ENCODE measurements at places on chromosomes 11 and 22. TPM values are rescaled to one million over a fixed set of nuclear protein-coding genes. Genes with fewer than 3 reads are reported as not detected.

Gene CLNS1A
- total RNA-seq = 153 TPM

Gene ESAM
- total RNA-seq = 0.23 TPM

DNA sequence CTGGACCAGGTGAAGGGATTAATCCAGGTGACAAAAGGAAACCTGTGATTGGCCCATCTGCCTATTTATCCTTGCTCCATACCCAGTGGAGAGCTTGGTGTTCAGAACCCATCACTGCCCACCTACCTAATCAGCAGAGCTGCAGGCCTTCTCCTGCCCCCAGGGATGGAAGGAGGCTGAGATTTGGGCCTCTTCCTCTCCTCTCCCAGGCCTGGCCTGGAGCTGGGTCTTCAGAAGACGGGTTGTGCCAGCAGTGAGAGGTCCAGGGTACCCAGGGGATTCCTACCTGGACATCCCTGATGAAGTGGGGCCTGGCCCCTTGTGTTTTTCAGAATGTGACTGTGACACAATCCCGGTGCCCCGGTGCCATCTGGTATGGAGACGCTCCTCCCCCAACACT, 80.3 kb upstream of the MYOD1 start:
- no peaks in the 10 kb centered on the region for H3K27me3 ChIP-seq
- no peak for DNase-seq
- no peak overlapping the region for H3K4me3 ChIP-seq
- no peaks in the 10 kb centered on the region for H3K36me3 ChIP-seq
- H3K4me1 ChIP-seq = no peaks in the 10 kb centered on the region
- H3K27ac ChIP-seq = no peak overlapping the region

DNA sequence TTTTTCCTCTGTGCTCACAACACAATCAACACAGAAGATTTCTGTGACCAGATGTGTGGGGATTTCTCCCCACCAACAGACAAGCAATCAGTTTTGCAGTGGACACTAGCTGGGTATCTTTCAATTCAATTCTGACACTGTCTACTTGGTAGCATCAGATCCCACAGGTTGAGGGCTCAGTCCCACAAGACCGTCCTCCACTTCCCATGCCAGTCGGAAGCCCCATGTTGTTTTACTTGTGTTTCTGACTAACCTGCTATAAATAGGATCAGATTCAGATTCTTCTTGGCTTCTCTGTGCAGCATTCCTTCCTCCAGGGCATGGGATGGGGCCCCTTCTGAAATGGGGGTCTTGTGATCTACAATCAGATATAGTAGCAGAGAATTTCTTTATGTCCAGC, 19.6 kb downstream of the ACER3 start:
- no peak for DNase-seq
- peaks cover 19% of the 10 kb centered on the region for H3K4me1 ChIP-seq
- H3K27me3 ChIP-seq = no peaks in the 10 kb centered on the region

Gene OR52N4
- not detected for total RNA-seq

Gene ADM2
- 2.2 TPM for total RNA-seq

- no peaks in the 10 kb centered on the region for H3K36me3 ChIP-seq
- no peak for DNase-seq
- H3K27ac ChIP-seq = no peak overlapping the region
- no peaks in the 10 kb centered on the region for H3K4me1 ChIP-seq
- no peak overlapping the region for H3K4me3 ChIP-seq
These were observed 49.2 kb downstream of the RPL27A start for GRCh38 chr11:8731647-8732323.

DNA sequence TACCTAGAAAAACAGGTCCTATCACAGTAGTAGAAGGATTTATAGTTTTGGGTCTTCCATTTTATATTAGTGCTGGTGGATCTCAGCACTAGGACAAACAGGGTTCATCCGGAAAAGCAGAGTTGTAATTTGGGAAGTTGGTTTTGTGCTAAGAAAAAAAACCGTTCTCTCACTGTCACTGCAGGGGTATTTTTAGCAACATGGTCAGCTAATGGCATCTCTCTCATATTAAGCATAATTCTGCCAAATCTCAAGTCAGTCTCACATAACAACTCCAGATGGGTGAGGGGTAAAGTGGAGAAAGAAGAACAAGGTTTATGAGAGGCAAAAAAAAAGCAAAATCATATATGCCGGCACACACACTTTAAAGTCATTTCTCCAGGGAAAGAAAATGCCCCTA, 51.6 kb upstream of the GDPD4 start:
- no peak overlapping the region for H3K4me3 ChIP-seq
- no peaks in the 10 kb centered on the region for H3K27me3 ChIP-seq
- no peaks in the 10 kb centered on the region for H3K4me1 ChIP-seq

Gene SERHL2
- 1.8 TPM for total RNA-seq

DNA sequence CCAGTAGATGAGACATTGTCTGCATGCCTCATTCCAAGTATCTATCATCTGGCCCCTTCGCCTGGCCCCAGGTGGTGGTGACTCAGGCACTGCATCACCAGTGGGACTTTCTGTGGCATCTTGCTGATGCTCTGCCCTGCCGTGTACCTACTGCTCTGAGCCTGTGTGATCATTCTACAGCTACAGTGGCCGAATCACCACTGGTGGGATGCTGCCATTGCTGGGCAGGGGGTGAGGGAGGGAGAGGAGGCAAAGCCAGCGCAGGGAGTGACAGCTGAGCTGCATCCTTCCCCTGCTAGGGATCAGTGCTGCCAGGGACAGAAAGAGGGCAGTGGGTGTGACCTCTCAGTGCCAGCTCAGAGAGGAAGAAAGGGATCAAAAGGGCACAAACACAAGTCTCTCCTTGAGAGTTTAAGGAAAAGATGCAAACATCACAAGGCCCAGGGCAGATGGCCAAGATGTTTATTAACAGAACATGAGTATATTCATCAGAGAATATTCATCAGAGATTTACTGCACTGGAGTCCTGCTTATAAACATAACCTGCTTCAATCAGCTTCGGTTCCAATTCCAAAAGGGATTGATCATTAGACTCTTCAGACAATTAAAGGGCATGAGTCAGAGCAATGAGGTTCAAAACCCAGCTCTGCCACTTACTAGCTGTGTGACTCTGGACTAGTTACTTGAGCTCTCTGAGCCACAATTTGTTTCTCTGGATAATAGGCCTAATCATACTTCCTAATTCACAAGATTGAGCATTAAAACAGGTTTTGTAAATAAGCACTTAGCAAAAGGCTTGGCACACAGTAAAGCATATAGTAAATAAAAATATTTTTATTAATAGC, 109.8 kb downstream of the NAT10 start:
- H3K4me3 ChIP-seq = peak overlapping the region; percentile 6
- H3K27ac ChIP-seq = peak overlapping the region; percentile 84
- H3K27me3 ChIP-seq = no peaks in the 10 kb centered on the region
- no peaks in the 10 kb centered on the region for H3K36me3 ChIP-seq
- DNase-seq = no peak
- peaks cover 27% of the 10 kb centered on the region for H3K4me1 ChIP-seq

Measured in activated T-helper 2 cell treated with anti-CD3 and anti-CD28 coated beads, Interferon-gamma antibody, Interleukin-2, Interleukin-4, amounts not matched to agents 10 μg/mL and 5 μg/mL and 100 μg/mL, durations not matched to agents 14 hours and 24 hours and 36 hours (primary cell).